ENCODE measurements at places on chromosomes 13 and 19. TPM values are rescaled to one million over a fixed set of nuclear protein-coding genes. Genes with fewer than 3 reads are reported as not detected.

Gene FPR1
- not detected for total RNA-seq

DNA sequence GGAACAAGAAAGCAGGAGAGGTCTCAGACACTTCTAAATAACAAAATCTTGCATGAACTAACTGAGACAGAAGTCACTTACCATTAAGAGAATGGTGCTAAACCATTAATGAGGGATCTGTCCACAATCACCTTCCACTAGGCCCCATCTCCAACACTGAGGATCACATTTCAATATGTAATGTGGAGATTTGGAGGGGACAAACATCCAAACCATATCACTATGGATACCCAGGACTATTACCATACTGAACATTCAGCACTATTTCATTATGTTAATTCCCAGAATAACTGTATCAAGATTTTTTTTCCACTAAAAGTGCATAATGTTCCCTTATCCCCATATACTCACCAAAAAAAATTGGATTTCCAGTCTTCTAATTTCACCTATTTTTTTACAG, 491.8 kb downstream of the LMO7 start:
- no peak for DNase-seq

DNA sequence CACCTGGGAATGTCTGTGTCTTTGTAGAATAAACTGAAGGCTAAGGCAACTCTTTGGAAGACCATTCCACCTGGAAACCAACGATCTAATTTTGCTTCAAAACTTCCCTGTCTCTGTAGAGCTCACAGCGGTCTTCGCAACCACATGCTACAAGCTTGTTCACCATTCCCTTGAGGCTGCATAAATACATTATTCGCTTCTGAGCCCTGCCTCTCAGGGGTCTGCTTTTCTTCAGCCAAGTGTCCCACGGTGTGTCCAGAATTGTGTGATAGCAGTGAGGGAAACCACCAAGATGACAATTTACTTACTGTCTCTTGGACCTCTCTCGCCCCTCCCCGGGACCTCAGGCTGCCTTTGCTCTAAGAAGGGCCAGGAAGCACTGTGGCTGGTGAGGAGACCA, 51.1 kb downstream of the GPR12 start:
- no peak for DNase-seq

- no peak for DNase-seq
Measured at GRCh38 chr19:47037766-47038165, 10.7 kb downstream of the TMEM160 start.

- DNase-seq: no peak
Measured at GRCh38 chr19:44613295-44614178, at the start of gene IGSF23. IGSF23 (plus strand) TSS chr19:44613563; CDS start chr19:44613646, 83 bp downstream.

Gene ZNF570
- 7.3 TPM for total RNA-seq

- DNase-seq: no peak
Measured at GRCh38 chr13:51995677-51996551, 15.3 kb downstream of the ATP7B start.

GRCh38 chr13:90420683-90421082, 926.8 kb upstream of the MIR17HG start:
- DNase-seq: no peak

Gene PABPC3
- total RNA-seq: 0.16 TPM

DNA sequence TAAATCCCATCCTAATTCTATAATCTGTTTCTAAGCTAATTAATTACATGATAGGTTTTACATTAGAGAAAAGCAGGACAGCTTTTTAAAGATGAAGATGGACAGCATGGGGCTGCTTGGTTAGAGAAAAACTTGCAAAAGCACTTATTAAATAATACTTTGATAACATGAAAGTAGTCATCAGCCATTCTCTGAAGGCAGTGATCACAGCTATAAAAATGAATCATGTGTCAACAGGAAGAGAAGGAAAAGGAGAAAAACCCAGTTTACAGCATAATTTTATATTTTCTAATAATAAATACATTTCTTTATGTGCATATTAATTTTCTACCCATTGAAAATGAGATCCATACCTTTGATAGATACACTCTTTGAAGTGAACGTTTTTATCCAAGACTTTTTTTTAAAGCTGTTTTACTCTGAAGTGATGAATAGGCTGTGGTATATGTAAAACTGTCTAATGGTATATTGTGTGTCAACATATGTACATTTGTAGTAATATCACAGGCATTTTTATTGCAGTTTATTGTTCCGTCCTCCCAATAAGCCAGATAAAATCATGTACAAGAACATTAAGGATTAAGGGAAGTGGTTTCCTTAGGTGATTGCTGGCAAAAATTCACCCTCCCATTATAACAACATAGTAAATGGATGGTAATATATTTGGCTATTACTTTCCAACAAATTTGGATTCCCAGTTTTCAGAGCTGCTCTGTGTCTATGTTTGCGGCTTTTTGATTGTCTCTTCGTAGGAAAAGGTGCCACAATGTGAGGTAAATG, 1.3 kb upstream of the KLF5 start:
- no peak for DNase-seq

DNA sequence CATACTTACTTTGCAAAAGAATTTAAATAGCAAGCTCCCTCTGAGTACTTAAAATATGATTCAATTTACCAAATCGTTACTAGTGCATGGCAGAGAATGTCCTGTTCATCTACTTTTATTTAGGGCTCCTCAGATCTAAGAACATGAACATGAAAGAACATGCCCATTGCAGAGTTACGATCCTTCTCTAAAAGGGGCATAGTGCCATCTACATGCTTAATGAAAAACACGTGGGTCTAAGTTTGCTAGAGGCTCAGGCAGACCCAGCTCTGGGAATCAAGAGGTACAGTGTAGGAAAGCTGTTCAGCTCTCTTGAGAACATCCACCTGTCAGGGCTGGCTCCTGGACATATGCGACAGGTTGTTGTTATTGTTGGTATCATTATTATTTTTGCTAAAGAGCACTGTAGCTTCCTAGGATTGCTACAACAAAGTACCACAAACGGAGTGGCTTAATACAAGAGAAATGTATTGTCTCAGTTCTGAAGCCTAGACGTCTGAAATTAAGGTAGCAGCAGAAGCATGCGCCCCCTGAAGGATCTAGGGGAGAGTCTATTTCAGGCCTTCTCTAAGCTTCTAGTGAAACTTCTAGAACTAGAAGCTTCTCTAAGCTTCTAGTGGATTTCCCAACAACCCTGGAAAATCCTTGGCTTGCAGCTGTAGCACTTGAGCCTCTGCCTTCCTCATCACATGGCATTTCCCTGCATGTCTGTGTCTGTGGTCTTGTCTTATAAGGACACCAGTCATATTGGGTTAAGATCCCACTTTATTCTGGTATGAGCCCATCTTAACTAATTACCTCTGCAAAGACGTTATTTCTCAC, 133.9 kb downstream of the DCT start:
- no peak for DNase-seq

Gene KLK3
- not detected for total RNA-seq

All from osteocyte (in vitro differentiated cells).